ENCODE measurements at places on chromosomes 16 and 17.

DNA sequence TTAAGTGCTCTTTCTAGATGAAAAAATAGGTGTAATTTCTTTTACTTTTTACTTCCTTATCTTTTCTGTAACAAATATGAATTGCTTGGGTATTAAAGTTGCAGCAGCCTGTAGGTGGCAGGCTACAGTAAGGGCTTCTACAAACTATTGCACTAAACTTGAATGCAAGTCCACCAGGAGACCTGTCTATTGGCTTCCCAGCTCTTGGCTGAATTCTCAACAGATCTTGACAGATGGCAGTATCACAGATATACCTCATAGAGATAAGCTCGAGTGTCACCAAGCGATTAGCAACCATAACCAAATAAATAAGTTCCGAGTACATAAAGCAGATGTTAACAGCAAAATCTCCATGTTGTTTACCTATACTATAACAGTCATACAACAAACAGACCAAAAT is 5.9 kb downstream of the BBS2 start:
- DNase-seq, result peak; percentile 75

DNA sequence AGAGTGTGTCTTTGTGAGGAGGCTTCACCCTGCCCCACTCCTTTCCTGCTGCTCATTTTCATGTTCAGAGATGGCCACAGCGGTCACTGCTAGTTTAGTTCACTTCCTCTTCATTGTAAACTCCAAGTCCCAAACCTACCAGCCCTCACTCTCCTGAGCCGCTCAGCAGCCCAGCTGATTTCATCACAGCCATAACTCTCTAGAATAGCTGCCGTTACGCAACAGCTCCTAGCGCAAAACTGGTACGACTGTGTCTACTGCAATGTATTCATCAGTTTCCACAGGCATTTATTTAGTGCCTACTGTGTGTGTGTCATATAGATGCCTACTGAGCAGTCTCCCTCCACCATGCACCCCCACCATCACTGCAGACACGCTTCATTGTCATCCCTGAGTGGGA is 233.5 kb upstream of the RPL38 start:
- DNase-seq, result no peak

- no peak for DNase-seq
Observed at GRCh38 chr17:48198950-48199541, 91.5 kb downstream of the SNX11 start.

- DNase-seq, result no peak
Observed at GRCh38 chr17:80113033-80113484, 11.7 kb downstream of the GAA start.

- no peak for DNase-seq
Observed at GRCh38 chr17:7042501-7043181, 1.3 kb downstream of the SLC16A11 start.

DNA sequence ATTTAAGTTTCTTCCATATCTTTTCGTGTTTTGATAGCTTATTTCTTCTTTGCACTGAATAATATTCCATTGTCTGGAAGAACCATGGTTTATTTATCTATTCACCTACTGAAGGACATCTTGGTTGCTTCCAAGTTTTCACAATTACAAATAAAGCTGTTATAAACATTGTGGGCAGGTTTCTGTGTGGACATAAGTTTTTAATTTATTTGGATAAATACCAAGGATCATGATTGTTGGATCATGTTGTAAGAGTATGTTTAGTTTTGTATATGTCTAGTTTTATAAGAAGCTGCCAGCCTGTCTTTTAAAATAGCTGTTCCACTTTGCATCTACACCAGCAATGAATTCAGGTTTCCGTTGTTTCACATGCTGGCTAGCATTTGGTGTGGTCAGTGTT is 339.4 kb downstream of the CDH11 start:
- DNase-seq, result no peak

- no peak for DNase-seq
Observed at GRCh38 chr16:7689234-7689633, 356.6 kb downstream of the RBFOX1 start.

- peak; percentile 97 for DNase-seq
Observed at GRCh38 chr17:42422958-42423712, at the start of gene CAVIN1. CAVIN1 (minus strand) TSS chr17:42423256; CDS start chr17:42423097, 159 bp downstream.

GRCh38 chr17:55814377-55814776 is 63.5 kb downstream of the PCTP start:
- no peak for DNase-seq

GRCh38 chr17:77763023-77763422 is 195.5 kb upstream of the TNRC6C start:
- DNase-seq, result no peak

- DNase-seq, result no peak
Observed at GRCh38 chr16:84648595-84649510, 542 bp downstream of the KLHL36 start.

DNA sequence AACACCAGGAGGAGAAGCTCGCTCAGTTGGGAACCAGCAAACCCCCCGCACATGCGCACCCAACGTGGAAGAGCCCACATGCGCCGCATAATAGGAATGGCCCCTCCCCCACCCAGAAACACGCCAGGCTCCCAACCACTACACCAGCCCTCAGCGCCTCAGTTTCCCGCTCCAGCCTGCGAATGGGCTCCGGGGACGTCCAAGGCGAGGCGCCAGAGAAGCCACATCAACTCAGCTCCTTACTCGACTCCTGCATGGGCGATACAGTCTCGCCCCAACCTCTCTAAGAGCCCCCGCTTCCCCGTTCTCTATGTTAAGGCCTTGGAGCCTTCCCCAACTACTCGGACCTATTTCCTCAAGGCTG is 504 bp downstream of the SRSF1 start:
- DNase-seq, result peak; percentile 46
